ENCODE measurements at places on chromosomes 2 and 18. TPM values are rescaled to one million over a fixed set of nuclear protein-coding genes. Genes with fewer than 3 reads are reported as not detected.

DNA sequence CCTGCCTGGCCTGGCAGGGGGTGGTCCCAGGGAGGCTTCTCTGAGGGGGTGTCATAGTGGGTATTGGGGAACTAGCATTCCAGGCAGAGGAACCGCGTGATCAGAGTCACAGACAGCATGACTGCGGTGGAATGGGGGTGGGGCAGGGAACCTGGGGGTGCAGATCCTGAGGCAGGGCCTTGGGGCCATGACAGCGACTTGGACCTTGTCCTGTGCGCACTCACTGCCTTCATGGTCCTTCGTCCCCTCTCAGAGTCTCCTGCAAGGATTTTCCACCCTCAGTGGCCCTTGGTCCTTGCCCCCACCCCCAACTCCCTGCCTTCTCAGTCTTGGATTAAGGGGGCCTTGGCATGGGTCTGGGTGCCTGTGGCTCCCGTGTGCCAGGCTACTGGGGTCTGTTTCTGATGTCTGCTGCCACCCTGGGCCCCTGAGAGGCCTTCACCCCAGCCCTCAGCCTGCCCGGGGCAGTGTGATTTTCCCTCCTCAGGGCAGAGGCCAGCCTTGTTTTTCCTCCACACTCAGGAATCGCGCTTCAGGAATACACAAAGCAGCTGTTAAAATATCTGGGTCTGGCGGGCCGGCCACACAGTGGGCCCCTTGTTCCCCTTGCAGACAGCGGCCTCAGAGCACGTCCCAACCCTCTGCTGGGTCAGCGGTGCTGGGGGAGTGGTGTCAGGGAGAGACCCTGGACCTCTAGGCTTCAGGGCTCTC lies 51.6 kb downstream of the GLI2 start:
- no peak for DNase-seq

DNA sequence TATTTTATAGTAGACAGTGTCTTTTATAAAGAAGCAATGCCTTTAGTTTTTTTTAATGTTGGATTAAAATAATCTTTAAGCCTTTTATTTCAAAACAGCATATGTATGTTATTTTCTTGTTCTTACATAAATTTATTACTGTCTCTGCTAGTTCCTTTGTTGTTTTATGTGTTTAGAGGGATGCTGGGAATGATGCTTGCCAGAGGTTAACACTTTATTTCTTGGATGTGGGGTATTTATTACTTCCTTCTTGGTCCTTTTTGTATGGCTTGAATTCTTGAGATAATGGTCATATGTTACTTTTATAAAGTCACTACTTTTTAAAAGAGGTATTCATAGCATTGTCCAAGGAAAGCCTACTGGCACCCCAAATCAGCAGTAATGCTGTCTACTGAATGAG lies 63.1 kb downstream of the ANKRD12 start:
- DNase-seq, result no peak

DNA sequence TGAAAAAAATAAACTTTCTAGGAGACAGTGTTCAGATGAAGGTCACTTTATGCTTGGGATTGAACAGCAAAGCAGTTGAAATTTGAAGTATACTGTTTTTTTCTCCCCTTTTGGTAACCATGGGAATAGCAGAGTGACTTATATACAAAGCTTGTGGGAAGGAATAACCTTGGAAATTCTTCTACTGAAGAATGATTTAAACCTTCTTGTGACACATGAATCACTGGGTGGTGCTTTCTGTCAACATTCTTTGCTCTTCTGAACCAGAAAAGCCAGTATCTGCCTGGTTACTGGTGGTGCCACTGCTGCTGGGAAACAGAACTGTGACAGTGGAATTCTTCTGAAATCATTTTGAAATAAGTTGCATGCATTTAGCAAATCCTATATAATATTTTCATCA lies 39.4 kb upstream of the RND3 start:
- DNase-seq, result no peak

DNA sequence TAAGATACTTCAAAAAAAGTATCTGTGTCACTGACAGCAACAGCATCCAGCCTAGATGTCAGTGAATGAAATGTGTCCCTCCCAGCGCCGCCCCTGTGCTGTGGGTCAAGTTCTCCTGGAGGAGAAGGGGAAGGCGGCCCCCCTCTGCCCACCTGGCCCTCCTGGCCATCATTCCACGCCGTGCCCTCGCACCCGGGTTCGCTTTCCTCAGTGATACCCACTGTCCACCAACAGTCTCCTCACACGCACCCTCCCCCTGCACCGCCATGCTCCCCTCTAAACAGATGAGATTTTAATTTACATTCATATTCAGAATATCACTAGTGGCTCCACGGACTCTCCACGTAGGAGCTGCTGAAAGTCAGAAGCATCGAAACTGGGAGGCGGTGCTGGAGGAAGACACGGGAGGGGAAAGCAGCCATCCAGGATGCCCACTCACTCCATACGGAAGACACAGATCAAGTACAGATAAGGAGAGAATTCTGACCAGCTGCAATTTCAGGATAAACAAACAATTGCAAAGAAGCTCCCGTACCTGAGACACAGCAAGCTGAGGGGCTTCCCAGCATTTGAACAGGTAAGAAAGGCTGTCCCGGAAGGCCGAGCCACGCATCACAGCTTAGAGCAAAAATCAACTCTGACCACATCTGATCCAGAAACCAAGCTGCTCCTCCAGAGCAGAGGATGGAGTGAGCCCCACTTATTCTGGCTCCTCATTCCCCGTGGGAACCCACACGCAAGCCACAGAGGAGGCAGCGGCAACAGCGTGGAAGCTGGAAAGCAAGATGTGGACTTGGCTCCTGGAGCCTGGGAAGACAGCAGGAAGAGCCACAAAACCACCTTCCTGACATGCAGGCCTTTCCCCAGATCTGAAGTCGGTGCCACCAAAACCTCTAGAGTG lies 49.7 kb downstream of the PXDN start:
- no peak for DNase-seq

DNA sequence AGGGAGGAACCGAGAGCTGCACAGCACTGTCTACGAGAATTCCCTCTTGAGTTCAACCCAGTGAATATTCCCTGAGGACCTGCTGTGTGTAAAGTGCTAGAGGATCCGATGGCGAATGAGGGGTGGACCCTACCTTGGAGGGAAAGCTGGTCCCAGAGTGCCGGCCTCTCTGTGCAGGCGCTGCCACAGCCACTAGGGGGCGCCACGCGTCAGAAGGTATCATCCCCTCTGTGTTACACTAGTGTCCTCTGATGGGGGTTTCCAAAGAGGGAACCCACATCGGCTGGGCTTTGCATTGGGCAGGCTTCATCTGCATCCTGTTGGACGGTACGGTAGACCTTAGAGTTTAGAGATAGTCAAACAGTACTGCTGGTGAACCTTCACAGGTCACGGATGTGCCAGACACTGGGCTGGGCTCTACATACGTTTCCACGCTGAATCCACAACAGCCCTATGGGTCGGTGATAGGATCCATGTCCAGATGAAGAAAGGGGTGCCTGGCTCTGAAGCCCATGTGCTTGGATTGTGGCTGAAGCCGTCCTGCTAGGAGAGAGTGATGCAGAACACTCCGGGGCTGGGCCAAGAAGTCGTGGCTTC lies 39.0 kb downstream of the COA5 start:
- DNase-seq, result peak; percentile 60

DNA sequence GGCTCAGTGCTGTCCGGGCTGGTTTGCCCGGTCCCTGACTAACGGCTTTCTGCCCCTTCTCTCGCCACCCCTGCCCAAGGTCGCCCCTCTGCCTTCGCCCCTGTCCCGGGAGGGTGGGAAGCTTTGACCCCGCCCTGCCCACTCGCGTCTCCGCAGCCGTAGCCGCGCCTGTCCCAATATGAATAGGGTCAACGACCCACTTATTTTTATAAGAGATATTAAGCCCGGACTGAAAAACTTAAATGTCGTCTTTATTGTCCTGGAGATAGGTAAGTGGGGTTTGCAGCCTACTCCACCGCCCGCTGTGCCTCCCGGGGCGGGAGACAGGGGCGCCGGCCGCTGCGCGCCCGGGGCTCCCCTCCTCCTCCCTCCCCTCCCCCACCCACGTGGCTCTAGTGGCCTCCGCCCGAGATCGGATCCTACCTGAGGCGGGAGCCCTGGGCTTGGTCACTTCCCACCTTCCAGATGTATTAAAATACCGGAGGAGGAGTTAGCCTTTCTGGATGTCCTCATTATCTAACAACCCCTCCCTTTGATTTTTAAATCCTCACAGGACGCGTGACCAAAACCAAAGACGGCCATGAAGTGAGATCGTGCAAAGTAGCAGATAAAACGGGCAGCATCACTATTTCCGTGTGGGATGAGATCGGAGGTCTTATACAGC lies 633 bp downstream of the NABP1 start:
- DNase-seq, result peak; percentile 71

DNA sequence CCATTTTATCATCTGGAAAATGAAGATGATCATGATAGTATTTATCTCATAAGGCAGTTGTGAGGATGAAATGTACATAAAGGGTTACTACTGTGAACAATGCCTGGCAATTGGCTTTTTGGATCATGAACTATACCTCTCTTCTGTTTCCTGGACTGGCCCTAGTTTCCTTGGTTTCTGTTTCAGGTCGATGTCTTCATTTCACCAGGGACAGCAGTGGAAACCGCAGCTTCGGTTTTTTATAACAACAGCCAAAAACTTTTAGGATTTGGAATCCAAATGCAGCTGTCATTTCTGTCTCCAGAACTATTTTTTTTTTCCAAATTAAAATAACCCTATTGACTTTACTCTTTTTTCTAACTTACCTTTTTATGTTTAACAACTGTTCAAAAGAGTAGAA lies 425.1 kb downstream of the RND3 start:
- DNase-seq, result no peak

DNA sequence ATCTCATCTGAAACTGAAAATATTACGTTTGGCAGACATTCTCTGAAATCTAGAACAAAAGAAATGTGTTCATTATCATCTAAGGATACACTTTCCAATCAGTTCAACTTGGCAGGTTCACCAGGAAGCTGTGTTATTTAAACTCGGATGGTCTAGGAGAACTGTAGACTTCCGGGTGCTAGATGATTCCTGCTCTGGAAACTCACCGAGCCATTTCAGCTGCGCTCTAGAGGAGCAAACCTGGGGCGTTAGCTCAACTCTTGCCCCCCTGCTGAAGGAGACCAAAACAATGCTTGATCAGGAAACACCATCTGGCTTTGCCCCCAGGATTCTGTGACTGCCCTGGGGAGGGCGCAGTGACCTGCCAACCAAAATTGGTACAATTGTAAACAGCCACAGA lies 22.9 kb downstream of the MLPH start:
- DNase-seq, result no peak

DNA sequence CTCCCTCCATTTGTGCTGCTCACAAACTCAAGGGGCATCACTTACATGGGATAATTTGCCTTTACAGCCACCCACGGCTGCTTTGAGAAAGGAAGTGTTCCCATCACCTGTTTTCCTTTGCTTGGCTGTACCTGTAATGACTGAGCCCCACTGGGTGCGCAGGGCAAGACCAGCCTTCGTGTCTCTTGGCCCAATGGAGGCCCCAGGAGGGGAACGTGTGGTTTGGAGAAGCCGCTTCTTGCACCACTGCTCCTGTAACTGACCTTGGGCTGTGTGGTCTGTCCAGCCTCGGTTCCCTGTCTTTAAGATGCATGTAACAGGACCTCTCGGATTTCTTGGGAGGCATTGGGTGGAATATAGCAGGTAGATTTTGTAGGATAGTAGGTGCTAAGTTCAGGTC lies 41.1 kb downstream of the LDLRAD4 start:
- DNase-seq, result no peak

Gene ADD2
- not detected for total RNA-seq

Gene TTC27
- 21.4 TPM for total RNA-seq

Gene IL18R1
- total RNA-seq, result not detected

Gene HOXD4
- total RNA-seq, result not detected

Gene TMEFF2
- total RNA-seq, result not detected

Gene SGPP2
- not detected for total RNA-seq

Gene RND3
- total RNA-seq, result not detected

Gene ARMC9
- total RNA-seq, result 11.0 TPM
